ENCODE measurements at places on chromosomes 1 and 21.

- no peak for DNase-seq
Observed at GRCh38 chr1:173525926-173526325, 48.8 kb downstream of the PRDX6 start.

DNA sequence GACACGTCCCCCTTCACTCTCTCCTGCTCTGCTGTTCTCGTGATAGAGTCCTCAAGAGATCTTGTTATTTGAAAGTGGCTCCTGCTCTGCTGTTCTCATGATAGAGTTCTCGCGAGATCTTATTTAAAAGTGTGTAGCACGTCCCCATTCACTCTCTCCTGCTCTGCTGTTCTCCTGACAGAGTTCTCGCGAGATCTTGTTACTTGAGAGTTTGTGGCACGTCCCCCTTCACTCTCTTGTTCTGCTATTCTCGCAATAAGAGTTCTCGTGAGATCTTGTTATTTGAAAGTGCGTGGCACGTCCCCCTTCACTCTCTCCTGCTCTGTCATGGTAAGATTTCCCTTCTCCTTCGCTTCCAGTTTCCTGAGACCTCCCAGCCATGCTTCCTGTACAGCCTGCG, 47.9 kb downstream of the SMYD3 start:
- DNase-seq = no peak

DNA sequence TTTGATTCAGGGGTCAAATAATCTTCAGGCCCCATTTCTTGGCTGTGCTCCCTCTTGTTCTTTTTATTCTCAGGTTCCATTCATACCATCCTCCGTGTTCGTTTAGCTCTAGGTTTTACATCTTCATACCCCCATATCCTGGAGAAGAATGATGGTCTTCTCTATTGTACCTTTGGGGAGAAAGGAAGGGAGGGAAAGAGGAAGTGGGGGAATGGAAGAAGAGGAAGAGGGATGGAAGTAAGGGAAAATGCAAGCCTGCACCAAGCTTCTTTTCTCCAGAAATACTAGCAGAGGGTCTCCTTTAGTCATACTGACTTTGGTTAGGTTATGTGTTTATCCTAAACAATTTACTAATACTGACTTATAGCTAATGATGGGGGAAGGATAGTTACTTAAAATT, 52.4 kb downstream of the FNBP1L start:
- no peak for DNase-seq

DNA sequence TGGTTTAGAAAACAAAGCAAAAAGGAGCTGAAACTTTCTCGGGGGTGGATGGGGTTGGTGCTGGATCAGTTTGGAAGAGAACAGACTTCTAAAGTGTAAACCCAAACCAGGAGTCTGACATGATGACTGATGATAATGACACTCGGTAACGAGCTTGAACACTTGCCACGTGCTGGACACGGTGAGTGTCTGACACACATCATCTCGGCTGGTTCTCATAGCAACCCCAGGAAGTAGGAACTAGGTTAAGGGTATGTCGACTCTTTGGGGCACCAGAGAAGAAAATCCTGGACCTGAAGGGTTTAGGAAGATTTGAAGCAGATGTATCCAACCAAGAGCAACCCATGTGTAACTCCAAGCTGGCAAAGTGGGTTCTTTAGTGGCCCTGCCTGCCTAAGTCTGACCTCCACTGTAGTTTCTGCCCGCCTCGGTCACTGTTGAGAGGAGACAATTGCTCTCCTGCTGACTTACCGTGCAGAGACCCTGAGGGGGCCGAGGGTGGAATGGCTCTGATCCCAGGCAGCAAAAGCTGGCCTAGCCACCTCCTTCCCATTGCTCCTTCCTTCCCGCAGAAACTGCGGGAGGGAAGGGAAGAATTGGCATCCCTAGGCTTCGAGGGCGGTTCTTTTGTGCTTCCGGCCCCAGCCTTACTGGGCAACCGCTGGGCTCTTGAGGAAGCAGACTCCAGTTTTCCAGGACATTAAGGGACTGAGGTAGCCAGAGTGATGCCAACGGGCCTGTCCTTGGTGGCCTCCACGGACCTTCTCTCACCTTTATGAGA, 156.0 kb downstream of the TOMM20 start:
- no peak for DNase-seq

- no peak for DNase-seq
Observed at GRCh38 chr21:43368685-43369084, 58.2 kb downstream of the SIK1 start.

GRCh38 chr21:26884436-26884835, 39.2 kb upstream of the ADAMTS1 start:
- DNase-seq = no peak

DNA sequence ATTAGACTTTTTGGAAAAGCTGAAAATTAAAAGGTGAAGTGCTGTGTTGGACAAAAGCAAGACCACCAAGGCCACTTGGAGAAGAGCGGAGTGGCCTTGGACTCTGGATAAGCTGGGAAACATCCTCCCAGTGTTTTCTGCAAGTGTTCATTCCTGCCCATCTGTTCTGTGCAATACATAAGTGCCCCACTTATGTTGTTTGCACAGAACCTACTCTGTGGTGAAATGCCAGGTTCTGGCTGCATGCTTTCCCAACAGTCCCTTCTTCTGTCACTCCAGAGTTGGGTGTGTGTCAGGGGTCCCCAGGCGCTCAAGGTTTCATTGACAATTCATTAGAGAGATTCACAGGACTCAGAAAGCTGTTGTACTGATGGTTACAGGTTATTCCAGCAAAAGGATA, 30.3 kb downstream of the NHLH2 start:
- no peak for DNase-seq

- DNase-seq = no peak
Observed at GRCh38 chr1:218748071-218748470, 402.9 kb downstream of the TGFB2 start.

DNA sequence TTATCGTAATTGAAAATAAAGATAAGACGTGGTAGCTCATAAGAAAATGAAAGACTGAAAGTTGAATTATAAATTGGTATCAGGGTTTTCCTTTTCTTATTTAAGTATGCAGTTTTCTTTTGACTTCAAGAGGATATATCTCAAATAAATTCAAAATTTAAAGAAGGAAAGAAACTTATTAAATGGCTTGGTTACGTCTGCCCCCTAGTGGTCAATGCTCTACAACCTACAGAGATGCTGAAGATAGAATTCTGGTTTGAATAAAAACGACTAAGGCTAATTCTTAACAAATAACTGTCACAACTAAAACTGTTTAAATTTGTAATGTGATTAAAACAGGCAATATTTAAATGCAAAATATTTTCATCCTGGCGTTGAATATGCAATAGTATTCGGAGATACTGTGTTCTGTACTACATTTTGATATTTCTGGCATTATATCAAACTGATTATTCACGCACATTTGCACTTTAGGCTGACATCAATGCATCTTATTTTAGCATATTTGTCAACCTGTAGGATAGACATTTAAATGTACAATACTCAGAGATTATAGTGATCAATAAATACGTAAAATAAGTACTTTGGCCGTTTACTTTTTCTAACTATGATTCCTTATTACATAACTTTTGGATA, 26.8 kb downstream of the IFI44 start:
- no peak for DNase-seq

DNA sequence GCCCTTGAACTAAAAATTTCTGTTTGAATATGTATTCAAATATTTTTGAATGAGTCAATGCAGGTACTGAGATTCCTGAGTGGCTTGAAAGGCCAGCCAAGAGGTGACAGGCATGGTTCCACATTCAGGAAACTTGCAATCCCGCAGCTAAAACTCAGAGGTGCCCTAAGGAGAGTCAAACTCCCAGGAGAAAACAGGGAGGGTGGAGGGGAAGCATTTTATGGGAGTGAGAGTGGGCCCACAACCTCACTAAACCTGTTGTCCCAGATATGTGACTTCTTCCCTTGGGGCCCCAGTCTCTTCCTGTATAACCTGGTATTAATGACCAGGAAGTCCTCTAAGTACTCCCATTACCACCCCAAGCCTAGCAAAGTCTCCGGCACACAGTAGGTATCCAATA, 189.6 kb downstream of the PLPP3 start:
- no peak for DNase-seq

- DNase-seq = no peak
Observed at GRCh38 chr1:60969971-60970509, 112.3 kb upstream of the NFIA start.
